ENCODE measurements at places on chromosomes 12 and 14.

DNA sequence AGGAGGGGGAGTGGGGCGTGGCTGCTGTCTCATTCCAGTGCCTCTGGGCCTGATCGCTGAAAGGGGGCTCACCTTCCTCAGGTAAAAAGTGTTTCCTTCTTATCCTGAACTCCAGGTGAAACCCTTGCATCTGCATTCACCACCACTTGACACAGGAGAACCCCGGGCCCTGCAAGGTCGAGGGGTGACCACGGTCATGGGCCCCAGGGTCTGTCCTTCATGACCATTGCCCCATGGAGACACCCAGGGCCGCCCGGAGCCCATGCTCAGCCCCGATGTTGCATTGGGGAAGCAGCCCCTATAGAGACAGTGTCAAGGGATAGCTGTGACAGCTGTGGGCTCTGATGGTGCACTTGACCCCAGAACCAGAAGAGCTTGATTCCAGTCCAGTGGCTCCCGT is 34.4 kb upstream of the DYNC1H1 start:
- no peak for DNase-seq

- no peak for DNase-seq
These were observed 23.3 kb downstream of the RTRAF start for GRCh38 chr14:52012635-52013034.

DNA sequence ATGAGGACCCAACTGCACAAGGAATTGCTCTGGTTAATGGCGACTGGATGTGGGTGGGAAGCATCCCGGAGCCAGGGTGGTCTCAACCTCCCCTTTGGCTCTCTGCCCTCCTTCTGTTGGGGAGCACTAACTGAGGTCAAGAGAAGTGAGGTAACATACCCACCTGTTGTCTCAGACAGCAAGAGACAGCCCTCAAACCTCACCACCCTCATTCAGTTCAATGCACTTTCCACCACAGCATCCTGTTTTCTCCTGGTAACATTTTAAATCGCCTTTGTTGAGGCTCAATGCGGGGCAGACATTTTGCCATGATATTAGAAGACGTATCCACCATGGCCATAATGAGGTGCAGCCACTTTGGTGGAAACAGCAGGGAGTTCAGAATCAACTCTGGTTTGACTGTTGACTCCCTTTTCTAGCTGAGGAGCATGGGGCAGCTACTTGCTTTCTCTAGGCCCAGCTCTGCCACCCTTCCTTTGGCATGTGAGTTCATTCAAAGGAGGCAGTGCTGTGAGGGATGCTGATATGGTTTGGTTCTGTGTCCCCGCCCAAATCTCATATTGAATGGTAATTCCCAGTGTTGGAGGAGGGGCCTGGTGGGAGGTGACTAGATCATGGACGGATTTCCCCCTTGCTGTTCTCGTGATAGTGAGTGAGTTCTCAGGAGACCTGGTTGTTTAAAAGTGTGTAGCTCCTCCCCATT is 338.6 kb downstream of the PCNX1 start:
- DNase-seq, result no peak

DNA sequence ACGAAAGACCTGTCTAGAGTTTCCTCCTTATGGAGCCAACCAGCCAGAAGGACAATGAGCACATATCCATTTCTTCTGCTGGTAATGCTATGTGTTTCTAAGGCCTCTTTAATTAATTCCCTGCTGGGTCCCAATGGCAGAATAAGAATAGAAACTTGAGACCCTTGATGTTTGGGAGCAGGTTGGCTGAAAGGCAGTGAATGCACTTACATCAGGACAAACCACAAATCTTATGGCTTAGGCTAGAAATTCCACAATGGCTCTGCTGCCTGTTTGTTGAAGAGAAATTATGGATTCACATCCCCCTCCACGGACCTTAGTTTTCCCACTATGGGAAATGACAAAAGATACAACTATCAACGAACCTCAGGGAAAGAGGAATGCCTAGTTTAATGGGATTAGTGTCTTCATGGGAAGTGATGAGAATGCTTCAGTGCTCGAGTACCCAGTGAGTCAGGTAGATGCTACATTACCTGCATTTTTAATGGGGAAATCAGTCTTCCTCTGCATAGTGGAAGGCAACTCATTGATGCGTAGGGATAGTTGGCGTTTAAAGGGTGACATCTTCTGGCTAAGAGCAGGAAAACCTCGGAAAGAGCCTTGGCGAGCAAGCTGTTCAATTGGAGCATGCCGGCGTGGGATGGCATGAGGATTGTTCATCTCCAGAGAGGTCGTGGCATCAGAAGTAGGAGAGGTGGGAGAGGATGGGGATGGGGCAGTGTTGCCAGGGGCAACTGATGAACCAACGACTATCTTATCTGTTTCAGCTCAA is 46.5 kb downstream of the PAPLN start:
- no peak for DNase-seq

- no peak for DNase-seq
These were observed 4.2 kb upstream of the CLECL1 start for GRCh38 chr12:9736936-9737705.

GRCh38 chr14:63134801-63135200 is 69.4 kb upstream of the RHOJ start:
- no peak for DNase-seq

GRCh38 chr12:128970110-128970509 is 116.8 kb downstream of the GLT1D1 start:
- DNase-seq, result no peak

DNA sequence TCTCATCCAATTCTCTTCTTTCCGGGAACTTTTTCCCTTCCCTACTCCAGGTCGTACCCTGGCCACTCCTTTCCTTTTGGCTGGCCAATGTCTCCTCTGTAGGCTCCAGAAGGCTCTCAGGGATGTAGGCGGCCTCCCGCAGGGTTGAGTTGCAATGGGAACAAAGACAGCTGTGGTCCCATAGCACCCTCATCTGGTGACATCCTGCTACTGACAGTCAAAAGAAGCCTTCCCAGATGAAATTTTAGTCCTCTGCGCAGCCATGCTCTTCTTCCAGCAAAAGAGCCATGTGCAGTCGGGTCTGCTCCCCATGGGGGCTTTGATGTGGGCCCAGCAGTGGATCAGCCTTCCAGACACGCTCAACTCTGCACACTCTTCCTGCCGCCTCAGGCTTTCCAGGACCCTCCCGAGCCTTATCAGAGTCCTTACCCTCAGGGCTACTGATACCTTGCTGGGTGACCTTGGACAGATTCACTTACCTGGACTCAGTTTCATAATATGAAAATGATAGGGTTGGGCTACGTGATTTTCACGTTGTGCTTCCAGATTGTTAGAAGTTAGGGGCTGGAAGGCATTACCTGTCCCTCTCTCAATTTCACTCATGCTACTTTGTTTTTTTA is 5.5 kb upstream of the CELA1 start:
- peak; percentile 11 for DNase-seq

DNA sequence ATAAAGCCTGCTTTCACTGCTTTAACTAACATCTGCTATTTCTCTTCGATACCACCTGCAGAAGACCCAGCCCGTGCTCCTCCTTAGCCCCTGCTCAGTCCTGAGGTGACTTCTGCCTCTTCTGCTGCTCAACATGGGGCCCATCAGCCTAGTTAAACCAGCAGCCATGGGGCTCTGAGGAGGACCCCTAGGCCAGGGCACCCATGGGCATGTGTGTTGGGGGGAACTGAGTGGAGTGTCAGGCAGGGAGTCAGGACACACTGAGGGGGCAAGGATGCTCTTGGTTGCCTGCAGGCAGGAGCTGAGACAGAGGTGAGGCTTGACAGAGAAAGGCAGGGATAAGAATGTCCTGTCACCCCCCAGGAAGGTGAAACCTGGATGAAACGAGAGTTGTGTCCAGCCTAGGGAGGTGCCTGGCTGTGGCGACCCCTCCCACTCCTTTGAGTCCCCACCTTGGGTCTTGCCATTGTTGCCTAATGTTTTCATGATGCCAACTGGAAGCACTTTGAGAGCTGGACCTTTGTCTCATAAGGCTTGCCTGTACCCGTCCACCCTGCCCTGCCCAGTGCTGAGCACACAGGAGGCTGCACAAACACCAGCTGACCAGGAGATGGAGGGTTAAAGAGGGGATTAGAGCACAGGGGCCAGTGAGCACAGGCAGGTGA is 12.5 kb upstream of the RABGGTA start:
- no peak for DNase-seq

- peak; percentile 95 for DNase-seq
These were observed 6.3 kb upstream of the RIN3 start for GRCh38 chr14:92507174-92507768.

GRCh38 chr14:70845601-70846000 is 36.3 kb upstream of the MAP3K9 start:
- no peak for DNase-seq

DNA sequence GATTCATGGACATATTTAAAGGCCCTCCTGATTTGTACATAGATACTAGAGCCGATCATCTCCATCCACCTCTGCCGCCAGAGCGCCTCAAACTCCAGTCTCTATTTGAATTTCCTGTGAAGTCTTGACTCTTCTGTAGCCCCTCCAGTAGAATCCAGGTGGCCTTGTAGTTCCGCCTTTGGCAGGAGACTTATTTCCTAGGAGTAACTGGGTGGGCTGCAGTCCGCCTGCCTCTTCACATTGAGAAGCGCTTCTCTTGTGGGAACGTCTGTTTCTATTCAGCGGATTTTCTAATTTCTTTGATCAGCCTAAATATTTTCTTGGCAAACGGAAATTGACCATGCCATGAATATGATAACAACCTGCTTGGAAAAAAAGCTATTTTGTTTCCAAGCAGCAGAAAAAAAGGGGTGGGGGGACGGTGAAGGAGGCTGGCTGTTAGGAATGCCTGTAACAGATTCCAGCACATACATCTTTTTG is 9.0 kb upstream of the SIX1 start:
- no peak for DNase-seq

GRCh38 chr12:132836795-132837331 is 8.2 kb upstream of the GOLGA3 start:
- DNase-seq, result no peak

DNA sequence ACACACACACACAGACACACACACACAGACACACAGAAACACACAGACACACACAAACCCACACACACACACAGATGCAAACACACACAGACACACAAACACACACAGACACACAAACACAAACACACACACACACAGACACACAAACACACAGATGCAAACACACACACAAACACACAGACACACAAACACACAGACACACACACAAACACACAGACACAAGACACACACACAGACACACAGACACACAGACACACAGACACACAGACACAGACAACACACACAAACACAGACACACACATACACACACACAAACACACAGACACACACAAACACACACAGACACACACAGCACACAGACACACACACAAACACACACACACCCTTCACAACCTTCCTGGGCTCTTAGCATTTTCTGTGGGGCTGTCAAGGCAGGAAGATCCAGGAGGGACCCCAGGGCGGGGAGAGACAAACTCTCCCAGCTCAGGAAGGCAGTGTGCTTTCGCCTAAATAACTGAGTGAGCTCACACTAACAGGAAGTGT is 24.2 kb upstream of the INF2 start:
- DNase-seq, result no peak

- no peak for DNase-seq
These were observed 6.8 kb downstream of the TEDC1 start for GRCh38 chr14:105497671-105498429.

GRCh38 chr14:85943192-85943591 is 413.2 kb downstream of the FLRT2 start:
- DNase-seq, result no peak
